ENCODE measurements at places on chromosomes 16 and 17. TPM values are rescaled to one million over a fixed set of nuclear protein-coding genes. Genes with fewer than 3 reads are reported as not detected.

DNA sequence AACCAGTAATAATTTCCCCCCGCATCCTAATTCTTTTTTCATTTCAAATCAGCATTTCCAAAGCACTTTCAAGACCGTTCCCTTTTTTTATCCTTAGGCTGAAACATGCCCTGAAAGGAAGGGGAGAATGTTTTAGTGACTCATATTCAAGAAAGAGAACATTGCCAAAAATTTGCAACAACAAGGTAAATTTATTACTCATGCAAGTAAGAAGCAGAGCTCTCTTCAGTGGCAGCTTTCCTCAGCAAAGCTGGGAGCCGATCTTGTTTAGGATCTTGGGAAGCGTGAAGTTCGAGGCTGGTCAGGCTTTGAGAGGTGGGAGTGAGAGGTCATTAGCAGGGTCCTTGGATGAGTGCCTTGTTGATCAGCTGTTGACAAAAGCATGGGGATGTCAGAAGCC, 129.5 kb downstream of the PRKCA start:
- peak; percentile 57 for DNase-seq

Gene TMEM238L
- total RNA-seq: not detected

Gene PPP1R27
- total RNA-seq: not detected

Gene WFDC1
- total RNA-seq: 0.40 TPM

GRCh38 chr17:13646969-13647542, 45.3 kb upstream of the HS3ST3A1 start:
- DNase-seq: no peak

DNA sequence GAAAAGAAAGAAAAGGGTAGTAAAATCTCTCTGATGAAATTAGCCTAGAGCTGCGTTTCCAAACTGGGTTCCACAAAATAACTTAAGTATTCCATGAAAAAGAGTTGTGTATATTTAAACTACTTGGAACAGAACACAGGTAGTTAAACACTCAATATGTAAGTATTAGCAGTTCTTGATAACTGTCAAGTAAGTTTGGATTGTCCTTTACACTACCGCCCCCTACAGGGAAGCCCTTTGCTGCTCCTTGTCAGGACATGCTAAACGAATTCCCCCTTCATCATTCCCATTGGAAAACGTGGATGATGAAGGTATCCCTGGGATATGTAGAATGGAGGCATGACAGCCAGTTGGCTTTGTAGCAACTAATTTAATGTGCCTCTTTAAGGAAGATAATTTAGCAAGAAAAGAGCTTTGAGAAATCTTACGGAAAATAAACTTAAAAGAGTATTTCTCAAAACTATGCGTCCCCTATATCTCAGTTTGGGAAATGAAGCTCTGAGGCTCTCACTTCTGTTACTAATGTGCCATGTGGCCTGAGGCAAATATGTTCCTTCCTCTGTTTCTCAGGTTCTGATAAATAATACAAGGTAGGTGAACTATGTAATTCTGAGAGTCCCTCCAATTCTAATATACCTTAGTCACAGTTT, 18.8 kb downstream of the NCBP3 start:
- DNase-seq: peak; percentile 9

GRCh38 chr16:54244061-54244886, 42.3 kb downstream of the IRX3 start:
- DNase-seq: no peak
